ENCODE measurements at places on chromosomes 6 and 20.

GRCh38 chr6:136069119-136069518 lies 181.0 kb downstream of the MTFR2 start:
- no peak for DNase-seq

DNA sequence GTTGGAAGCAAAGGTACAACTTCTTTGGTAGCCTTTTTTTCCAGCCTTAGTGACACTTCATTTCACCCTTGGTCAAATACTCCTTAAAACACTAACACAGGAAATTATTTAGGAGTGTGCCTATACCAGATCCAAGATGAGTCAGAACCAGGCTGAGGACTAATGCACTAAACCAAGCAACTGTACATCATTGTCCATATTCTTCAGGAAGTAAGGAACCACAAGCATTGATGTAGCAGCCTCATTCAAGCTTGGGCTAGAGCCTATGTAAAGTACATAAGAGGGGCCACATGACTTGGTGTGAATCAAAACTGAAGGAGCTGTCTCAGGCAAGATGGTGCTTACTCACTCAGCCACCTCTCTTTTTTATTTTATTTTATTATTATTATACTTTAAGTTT lies 20.7 kb upstream of the ADGB start:
- DNase-seq: no peak

GRCh38 chr6:129638055-129638684 lies 71.8 kb downstream of the ARHGAP18 start:
- no peak for DNase-seq

DNA sequence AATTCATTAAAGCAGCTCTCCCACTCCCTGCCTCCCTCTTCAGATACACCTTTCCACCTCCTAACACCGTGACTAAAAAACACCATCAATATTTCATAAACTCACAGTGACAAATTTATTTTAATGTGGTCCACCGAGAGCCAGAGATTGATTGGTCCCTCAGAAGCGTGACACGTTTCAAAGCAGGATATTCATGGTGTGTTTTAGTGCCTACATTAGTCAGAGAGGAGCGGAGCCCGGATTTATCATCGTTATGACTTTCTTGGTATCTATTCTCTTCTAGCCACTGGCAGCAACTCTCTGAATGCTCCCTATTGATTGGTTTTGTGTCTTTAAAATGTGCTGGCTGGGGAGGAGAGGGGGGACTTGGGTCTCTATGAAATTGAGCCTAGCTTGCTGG lies 265.3 kb downstream of the DHX35 start:
- no peak for DNase-seq

- no peak for DNase-seq
Measured at GRCh38 chr20:43186312-43186711, 3.4 kb downstream of the PTPRT start.

DNA sequence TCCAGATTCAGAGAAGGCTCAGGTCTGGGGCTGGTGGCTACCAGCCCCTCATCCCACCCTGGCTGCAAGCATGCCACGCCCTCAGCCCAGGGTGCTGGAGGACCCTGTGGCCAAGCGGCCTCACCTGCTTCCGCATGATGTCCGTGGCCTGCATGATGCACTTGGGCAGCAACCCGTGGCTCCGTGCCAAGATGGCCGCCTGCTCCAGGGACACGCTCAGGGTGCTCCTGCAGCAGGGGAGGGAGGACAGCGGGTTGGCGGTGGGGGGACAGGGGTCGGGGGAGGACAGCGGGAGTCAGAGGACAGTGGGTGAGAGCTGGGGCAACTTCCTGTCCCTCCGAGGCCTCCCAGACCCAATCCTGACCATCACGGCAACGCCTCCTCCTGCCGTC lies 200.1 kb downstream of the PREX1 start:
- DNase-seq: no peak

Measured in activated naive CD4-positive, alpha-beta T cell treated with anti-CD3 and anti-CD28 coated beads, Interleukin-2, amount 10 ng/mL, durations not matched to agents 7 days and 5 days (primary cell).